ENCODE measurements at places on chromosomes 7 and 10.

DNA sequence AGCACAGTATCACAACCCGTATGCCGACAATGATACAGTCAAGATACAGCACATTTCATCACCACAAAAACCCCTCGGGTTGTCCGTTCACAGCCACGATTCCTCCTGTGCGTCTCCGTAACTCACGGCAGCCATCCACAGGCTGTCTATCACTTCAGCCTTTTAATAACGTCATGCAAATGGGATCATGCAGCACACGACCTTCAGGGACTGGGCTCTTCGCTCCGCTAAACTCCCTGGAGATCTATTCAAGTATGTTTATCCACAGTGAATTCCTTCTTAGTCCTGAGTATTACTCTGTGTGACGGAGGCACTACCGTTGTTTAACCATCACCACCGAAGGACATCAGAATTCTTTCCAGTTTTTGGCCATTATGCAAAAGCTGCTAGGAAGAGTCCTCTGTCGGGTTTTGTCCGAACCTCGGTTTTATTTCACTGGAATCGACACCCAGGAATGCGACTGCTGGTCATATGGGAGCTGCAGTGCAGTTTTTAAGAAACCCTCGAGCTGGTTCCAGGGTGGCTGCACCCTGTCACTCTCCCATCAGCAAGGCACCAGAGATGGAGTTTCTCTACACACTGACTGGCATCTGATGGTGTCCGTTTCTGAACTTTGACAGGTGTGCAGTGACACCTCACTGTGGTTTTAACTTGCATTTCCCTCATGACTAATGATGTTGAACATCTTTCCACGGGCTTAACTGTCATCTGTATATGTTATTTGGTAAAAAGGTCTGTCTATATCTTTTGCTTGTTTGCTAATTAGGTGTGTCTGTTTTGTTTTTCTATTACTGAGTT lies 193.6 kb downstream of the MAD1L1 start:
- DNase-seq, result no peak

GRCh38 chr7:460374-461116 lies 59.1 kb downstream of the PDGFA start:
- DNase-seq, result peak; percentile 54

GRCh38 chr10:28938745-28939144 lies 261.4 kb downstream of the BAMBI start:
- DNase-seq, result peak; percentile 42

DNA sequence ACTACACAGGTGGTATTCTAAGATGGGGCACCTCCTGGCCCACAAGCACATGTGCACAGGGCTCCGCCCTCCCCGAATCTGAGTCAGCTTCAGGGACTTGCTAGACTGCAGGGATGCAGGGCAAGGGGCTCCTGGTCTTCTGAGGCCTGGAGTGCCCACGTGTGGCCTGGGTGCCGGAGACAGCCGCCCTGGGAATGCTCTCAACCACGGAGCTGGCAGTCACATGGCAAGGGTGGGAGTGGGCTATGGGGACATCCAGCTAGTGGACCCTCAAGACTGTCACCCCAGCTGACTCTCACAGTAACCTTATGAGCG lies 42.7 kb downstream of the CFAP46 start:
- no peak for DNase-seq

GRCh38 chr7:97064972-97065587 lies 40.4 kb upstream of the DLX5 start:
- peak; percentile 44 for DNase-seq

GRCh38 chr7:3832199-3832598 lies 531.1 kb downstream of the SDK1 start:
- no peak for DNase-seq

GRCh38 chr7:25859412-25860274 lies 292.4 kb upstream of the NFE2L3 start:
- DNase-seq, result no peak

DNA sequence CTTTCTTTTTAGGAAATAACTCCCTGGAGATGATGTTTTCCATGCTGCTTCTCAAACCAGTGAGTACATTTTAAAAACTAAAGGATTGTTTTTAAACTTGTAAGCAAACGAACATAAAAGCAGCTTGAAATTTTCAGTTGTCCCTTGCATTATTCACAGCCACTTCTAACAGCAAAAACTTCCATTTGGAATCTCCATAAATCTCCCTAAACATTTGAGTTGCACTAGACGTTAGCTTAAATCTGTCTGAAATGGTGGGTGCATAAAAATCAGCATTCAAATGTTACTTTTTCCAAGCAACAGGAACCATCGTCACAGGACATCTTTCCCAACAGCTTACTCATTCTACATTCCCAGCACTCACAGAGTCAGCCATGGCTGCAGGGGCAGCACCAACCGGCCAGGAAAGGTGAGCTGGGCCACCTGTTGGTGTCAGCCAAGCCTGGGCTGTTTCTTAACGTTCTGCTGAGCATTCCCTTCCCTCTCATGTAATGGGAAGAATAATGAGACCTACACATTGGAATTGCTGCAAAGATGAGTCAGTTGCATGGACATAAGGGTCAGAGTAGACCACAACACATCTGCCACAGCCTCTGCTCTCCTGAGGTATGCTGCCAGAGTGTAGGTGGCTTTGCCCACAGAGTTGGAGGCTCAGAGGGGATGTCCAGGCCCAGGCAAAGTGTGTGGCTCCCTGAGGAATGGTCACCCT lies 163.2 kb downstream of the TNS3 start:
- DNase-seq, result peak; percentile 40

- no peak for DNase-seq
Observed at GRCh38 chr7:90538405-90538804, 57.7 kb upstream of the CDK14 start.

DNA sequence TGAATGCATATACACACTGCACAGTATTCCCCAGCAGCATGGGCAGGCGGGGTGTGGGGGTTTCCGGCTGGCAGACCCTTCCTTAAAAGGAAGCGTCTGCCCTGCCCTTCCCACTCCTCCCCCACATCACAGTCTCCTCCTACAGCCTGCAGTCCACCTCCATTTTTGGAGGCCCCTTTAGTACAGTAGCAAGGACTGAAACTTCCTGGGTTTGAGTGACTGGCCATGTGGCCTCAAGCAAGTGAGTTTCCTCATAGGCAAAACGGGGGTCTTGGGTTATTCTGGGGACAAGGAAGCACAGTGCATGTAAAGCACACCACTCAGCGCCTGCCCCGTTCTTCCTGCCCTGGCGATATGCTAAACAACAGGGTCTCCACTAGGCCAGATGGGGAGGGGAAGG lies 62.1 kb upstream of the COL13A1 start:
- DNase-seq, result no peak

DNA sequence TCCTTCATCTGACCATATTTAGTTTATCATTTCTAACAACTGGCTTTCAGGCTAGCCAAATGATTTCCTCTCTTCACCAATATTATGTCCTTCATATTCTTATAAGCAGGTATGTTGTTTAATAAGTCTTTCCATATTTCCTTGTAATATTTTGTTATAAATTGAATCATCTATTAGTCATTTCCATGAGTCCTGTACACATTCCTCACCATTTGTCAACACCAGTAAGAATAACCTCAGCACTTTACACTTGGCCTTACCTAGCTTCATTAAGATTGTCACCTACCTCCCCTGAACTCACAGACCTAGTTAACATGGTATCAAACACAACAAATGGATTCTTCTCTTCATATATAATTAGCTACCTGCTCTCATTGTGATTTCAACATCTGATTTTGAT lies 282.3 kb downstream of the SEMA3D start:
- DNase-seq, result no peak

GRCh38 chr7:40587419-40587818 lies 452.6 kb downstream of the SUGCT start:
- DNase-seq, result no peak

GRCh38 chr7:24472093-24472492 lies 101.2 kb upstream of the PALS2 start:
- DNase-seq, result no peak

DNA sequence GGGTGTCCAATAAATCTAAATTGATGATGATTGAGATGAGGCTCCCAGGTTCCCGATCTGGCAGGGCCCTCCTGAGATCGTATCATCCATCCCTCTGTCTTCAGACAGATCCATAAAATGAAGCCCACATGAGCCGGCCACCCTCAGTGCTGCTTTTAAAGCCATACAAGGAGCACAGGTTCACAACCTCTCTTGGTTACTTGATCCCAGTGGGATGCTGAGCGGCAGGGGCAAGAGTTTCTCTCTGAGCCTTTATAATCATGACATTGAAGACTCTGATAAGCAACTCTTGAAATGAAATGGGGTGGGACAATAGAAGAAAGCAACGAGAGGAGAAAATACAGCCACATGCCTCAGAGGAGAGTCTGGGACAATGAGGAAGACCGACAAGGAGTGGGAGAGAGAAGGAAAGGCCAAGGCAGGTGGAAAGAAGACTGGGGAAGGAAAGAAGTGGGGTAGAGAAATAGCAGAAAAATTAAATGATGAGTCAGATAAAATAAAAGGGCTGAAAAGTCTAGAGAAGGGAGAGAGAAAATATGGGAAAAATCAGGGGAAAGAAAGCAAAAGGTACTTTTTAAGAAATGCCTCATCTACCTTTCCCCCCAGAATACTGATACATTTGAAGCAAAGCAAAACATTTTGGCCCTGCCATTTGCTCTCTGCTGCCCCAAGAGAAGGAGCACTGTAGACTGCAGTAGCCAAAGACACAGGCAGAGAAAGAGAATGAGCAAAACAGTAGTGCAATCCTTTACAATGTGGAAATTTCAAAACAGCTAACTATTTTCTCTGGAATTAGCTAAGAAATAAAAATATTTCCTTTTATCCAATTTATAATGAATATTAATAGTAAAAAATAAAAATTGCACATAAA lies 14.6 kb downstream of the GBX1 start:
- DNase-seq, result no peak

DNA sequence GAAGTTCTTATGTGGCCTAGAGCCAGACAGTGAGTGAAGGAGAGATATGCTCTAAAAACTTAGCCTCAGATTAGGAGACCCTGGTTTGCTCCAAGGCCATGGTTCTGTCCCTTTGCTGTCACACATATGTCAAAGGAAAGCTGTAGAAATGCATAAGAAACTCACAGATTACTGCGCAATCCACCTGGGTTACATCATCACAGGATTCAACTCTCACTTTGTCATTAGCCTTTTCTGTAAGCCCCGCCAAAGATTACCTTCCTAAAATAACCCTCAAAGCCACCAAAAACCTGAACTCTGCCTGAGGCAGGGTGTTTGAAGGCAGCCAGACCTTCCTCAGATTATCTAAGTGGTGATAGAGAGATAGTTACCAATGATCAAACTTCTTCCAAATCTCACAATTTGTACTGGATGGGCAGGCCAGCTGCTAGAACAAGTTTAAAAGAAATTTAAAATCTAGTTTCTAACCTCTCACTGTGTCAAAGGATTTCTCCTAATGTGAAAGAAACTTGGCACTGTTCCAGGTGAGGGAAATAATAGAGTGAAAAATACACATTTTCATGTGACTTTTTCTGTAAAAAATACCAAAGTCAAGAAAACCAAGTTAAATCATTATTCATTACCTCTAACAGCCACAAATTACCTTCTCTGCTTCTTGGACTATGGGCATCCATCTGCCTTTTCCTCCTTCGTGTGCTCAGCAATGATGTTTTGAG lies 567.2 kb downstream of the SUGCT start:
- no peak for DNase-seq

DNA sequence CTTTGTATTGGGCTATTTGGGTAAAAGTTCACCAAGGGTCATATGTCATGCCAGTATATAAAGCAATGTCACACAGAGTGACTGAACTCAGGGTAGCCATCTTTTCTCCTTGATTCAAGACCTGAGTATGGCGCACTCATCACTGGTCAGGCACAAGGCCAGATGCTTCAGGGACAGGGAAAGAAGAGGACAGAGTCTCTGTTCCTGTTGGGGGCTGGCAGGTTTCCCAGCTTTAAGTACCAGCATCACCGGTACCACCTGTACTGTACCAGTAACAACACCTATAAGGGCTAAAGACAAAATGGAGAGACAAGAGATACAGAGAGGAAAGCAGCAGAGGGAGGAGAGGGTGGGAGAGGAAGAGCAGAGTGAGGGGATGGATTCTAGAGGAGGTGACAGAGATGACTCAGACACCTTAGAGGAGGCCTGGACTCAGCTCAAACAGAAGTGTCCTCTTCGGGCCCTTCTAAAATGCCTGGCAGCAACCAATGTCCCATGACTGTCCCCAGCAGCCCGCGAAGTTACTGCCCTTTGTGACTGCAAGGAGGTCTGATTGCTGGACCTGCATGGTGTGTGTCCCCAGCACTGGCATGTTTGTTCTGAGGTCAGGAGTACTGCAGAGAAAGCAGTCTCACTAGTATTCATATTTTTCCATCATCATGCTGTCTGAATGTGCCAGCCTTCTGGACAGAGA lies 191.3 kb downstream of the MYOF start:
- DNase-seq, result peak; percentile 15

DNA sequence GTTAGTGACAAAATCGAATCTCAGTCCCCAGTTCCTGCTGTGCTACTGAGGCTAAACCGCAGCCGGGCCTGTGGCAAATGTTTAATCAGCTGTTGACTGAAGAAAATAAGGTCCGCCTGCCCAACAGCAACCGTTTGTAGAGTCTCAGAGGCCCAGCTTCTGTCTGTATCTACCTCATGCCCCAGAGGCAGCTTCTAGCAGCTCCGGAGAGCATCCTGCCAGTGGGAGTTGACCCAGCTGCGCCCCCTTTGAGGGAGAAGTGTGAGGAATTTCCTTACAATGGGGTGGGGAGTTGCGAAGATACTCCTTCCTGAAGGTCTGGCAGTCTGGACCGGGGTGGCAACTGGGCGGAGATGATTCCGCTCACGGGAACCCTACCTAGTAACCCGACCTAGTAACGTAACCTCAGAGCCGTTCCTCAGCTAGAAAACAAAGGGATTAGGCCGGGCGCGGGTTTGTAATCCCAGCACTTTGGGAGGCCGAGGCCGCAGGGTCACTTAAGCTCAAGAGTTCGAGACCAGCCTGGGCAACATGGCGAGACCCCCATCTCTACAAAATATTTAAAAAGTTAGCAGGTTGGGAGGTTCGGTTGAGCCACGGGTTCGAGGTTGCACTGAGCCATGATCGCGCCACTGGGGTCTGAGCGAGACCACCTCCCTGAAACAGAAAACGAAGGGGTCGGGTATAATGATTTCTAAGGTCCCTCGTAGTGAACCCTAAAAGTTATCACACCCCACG lies 846 bp upstream of the ZNF775 start:
- DNase-seq, result peak; percentile 77

- DNase-seq, result peak; percentile 4
Observed at GRCh38 chr7:152103691-152104090, 78.2 kb downstream of the GALNT11 start.

GRCh38 chr10:80260295-80261243 lies 28.9 kb downstream of the MAT1A start:
- DNase-seq, result peak; percentile 33

GRCh38 chr7:17532861-17533404 lies 234.5 kb downstream of the AHR start:
- DNase-seq, result peak; percentile 93

GRCh38 chr7:26853788-26854393 lies 10.5 kb downstream of the SKAP2 start:
- DNase-seq, result peak; percentile 28

DNA sequence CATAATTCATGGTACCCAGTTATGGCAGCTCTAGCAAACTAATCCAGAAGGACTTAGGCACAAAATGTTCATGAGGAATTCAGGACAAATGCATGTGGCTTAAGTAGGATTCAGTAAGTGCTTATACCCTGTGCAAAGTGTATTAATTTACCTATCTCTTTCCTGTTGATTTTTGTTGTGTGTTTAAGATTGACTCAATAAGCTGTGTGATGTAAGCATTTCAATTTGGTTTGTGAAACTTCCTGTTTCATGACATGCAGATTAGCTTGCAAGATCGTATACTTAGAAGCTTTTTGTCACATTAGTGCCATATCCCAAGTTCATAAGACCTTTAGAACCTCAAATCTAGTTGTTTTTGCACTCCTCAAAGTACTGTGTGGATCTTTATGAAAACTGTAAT lies 416.7 kb downstream of the ARL4A start:
- no peak for DNase-seq

GRCh38 chr7:2274666-2275065 lies 32.6 kb downstream of the NUDT1 start:
- no peak for DNase-seq

All from fibroblast of skin of back (primary cell).